Activated CD8-positive, alpha-beta memory T cell treated with anti-CD3 and anti-CD28 coated beads, Interleukin-2, amount 50 U/mL, for 48 hours (primary cell): ENCODE measurements at places on chromosomes 1 and 21.

DNA sequence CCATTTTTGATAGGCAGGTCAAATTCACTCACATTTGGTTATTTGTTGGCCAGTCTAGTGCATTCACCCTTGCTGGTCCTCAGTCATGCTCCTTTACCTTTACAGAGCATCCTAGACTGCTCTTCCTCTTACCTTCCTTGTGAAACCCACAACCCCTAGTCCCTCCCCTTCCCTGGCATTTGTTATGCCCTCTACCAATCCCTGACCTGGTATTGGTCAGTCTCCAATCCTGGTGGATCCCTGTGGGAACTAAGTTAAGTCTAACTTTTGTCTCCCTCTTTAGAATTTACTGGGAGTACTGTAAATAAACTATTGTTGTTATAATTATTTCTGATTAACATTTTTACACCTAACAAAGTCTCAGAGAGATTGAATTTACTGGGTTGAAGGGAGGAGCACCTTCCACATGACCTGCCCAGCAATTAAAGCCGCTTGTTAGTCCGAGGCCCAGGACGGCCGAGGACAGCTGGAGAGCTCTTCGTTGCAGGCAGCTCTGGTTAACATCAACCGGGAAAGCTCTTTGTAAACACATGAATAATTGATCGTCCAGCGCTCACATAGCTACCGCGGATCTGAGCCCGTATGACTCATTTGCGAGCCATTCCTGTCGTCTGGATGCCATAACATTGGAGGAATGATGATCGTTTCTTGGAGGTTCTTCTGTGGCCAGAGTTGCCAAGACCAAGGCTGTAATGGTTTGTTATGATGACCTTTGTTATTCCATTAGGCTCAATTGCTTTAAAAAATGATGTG, 31.9 kb downstream of the MTARC1 start:
- DNase-seq: no peak

GRCh38 chr21:38346286-38346685, 89.5 kb downstream of the KCNJ15 start:
- no peak for DNase-seq

- DNase-seq: no peak
Observed at GRCh38 chr1:43987159-43987902, 4.1 kb upstream of the CCDC24 start.

DNA sequence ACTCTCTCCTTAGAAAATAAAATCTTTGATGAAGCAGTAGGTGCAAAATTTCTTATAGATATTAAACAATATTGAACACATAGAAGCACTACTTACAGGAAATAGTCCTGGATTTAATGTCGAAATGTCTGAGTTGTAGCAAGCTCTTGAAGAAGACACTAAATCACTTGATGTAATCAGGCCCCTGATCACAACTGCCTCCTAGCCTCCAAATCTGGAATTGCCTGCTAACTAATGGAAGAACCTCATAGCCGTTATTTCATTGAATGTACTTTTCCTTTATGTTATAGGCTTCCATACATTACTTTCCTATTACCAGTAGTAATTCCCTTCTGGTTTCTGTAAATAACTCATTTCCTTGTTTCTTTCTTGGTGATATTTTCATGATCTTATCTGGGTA, 675.7 kb upstream of the CHRM3 start:
- DNase-seq: no peak

- DNase-seq: no peak
Observed at GRCh38 chr1:96772972-96773371, 51.4 kb downstream of the PTBP2 start.

GRCh38 chr1:41954533-41954944, 35.8 kb upstream of the HIVEP3 start:
- DNase-seq: no peak

- DNase-seq: no peak
Observed at GRCh38 chr1:190328361-190328760, 149.3 kb downstream of the BRINP3 start.

- DNase-seq: no peak
Observed at GRCh38 chr1:14946684-14947238, 206.8 kb upstream of the TMEM51 start.

DNA sequence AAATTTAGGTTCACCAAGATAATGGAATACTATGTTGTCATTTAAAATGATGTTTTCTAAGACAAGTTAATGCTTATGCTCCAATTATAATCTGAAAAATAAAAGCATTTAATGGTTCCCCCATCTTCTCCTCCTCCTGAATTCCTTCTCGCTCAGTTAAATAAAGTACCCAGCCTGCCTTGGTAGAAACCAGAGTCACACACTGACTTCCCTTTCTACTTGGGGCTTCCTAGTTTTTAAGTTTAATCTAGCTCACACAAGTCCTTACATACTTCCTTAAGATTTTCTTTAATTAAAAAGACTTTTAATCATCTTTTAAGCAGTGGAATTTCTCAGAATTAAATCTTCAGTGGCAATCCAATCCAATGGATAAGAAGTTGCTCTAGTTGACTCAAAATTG, 32.9 kb downstream of the CD58 start:
- no peak for DNase-seq

DNA sequence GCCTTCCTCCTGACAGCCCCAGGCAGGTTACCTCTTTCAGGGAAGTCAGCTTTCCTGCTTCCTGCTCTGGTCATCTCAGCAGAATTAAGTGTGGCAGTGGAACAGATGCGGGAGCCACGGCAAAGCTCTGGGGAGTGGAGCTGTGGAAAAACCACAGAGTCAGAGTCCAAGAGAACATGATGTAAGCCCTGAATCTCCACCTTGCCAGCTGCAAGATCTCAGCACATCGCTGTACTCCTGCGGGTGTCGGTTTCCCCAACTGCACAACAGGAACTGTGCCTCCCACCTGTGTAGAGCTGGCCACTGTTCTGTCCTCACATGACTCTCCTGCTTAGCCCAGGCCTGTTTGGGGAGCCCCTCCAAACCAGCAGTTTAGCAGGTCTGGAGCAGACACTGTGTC, 123.7 kb downstream of the MATN1 start:
- no peak for DNase-seq

DNA sequence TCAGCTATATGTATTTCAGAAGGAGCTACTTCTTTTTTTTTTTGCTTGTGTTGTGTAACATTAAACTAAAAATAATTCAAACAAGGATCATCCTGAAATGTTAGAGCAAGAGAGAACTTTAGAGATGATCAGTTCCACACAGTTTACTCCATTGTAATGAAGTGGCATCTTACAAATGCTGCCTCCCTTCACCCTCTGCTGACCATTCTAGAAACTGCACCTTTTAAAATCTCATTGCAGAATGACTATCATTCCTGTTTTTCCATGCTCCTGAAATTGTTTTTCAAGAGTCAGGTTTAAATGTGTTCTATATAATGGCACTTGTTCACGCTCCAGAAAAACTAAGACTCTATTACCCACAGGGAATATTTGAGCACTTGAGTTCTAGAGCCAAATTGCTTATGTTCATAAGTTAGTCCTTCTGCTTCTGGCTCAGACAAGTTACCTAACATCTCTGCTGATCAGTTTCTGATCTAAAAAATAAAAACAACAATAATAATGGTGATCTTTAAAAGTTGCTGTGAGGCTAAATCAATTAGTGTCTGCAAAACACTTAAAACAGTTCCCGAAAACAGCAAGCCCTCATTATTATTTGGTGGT, 21.5 kb upstream of the SLC44A5 start:
- no peak for DNase-seq

- DNase-seq: no peak
Observed at GRCh38 chr1:185074307-185074706, 28.9 kb downstream of the RNF2 start.

- DNase-seq: no peak
Observed at GRCh38 chr1:156700736-156701531, 4.4 kb downstream of the CRABP2 start.

DNA sequence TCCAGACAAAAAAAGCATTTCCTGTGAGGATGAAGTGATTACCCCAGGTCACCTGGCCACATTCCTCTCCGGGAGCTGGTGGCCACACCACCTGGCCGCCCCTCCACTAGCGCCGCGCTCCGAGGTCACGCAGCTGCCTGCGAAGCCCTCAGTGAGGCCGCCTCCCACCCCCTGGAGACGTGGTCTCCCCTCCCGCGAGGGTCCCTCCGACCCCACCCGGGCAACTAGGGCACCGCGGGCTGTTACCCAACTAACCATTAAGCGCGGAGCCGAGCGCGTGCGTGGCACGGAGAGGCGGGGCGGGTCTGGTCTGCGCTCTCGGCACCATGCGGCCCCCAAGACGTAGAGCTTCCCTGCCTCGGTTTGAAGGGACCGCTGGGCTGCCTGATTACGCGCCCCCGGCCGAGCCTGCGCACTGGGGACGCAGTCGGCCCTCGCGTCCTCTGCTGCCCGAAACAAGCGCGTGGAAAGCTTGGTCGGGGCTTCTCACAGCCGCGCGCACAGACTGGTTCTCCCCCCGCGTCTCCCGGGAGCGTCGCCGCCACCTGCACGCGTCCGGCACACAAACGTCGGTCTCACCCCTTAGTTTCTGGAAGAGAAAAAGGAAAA, 106.5 kb downstream of the SLC16A1 start:
- no peak for DNase-seq

GRCh38 chr1:35641233-35641866, at the start of gene PSMB2:
PSMB2 (minus strand) TSS chr1:35641526; CDS start chr1:35641432, 94 bp downstream.
- DNase-seq: peak; percentile 100

- no peak for DNase-seq
Observed at GRCh38 chr1:204357551-204358490, 1.9 kb downstream of the PLEKHA6 start.

- no peak for DNase-seq
Observed at GRCh38 chr1:10253755-10254154, 43.4 kb downstream of the KIF1B start.

- peak; percentile 48 for DNase-seq
Observed at GRCh38 chr1:227888404-227889046, 59.2 kb downstream of the WNT9A start.

DNA sequence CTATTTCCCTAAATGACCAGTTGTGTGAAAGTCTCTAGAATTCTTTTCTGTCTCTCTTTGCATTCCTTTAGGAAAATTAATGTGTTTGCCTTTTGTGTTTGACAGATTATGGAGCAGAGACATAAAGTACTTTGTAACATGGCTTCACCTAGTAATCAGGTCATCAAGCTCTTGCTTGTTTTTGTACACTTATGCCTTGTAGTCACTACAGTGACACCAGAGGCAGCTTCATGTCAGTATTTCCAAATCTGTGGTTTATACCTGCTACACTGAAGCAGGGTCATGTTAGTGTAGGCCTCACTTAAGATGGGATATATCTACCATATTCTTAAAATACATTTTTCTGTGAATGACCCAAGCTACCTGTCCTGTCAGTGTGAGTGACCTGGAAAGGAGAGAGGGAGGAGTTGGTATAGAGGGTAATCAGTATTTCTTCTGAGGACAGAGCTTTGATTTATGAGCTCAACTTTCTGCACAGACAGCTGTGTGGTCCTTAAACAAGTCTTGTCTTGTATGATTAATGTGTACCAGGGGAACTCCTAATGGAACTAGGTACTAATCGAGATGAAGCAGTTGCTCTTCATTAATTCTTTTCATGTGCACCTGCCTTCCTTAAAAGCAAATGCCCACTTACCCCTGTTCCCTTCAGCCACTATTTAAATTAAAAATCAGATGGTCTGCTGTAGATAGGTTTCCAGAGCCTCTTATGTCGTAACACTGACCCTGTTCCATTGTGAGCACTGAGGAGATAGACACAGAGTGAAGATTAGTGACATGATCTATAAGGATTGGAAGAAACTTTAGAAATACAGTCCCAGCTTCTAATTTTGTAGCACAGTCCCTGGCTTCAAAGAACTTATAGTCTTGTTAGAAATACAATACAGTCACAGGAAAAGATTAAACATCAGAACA, 45.7 kb downstream of the MACO1 start:
- DNase-seq: no peak

GRCh38 chr1:160539990-160540858, 17.2 kb upstream of the SLAMF6 start:
- no peak for DNase-seq

DNA sequence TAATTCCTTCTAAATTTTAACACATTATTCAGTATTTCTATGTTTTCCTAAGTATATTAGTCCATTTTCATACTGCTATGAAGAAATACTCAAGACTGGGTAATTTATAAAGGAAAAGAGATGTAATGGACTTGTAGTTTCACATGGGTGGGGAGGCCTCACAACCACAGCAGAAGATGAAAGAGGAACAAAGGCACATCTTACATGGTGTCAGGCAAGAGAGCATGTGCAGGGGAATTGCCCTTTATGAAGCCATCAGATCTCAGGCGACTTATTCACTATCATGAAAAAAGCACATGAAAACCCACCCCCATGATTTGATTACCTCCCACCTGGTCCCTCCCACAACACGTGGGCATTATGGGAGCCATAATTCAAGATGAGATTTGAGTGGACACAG, 15.6 kb downstream of the GBP5 start:
- DNase-seq: no peak

- DNase-seq: no peak
Observed at GRCh38 chr1:245304698-245305097, 149.9 kb downstream of the KIF26B start.

DNA sequence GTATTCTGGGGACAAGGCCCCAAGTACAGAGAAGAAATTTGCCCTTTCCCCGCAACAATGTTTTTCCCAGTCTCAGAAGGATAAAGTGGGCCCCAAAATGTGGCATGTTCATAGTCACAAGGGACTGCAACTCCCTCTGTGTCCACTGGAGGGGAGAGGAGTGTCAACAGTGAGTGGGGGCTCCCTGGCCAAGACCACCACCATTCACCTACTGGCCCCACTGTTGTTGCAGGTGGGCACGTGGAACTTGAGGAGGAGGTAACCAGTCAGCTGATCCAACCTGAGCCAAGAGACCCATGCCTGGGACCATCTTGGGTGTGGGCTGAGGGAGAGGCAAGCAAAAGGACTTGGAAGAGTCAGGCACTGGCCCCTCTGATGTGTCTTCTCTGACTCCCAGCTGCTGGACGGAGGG, 777 bp downstream of the NUDT17 start:
- no peak for DNase-seq

- DNase-seq: peak; percentile 90
Observed at GRCh38 chr1:3772027-3772714, 378 bp upstream of the SMIM1 start.

GRCh38 chr1:160836981-160837557, 25.6 kb downstream of the CD244 start:
- DNase-seq: no peak

- DNase-seq: no peak
Observed at GRCh38 chr21:23008601-23009202, 2010.5 kb downstream of the NCAM2 start.

DNA sequence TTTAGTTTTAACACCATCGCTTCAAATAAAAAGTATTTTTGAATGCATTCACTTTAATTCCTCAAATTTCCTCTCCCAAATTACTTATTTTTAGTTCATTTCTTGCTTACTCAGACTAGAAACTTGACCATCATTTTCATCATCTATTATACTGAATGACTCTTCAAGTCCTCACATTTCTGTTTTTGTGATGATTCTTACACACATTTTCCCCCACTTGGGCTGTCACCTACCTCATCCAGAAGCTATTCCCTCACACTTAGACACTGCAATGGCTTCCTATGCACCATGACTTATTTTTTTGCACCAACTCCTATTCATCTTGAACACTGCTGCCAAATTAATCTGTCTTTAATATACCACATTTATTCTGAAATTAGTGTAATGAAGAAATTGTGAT, 239.6 kb upstream of the DUSP10 start:
- no peak for DNase-seq

- DNase-seq: no peak
Observed at GRCh38 chr1:162687870-162688269, 55.6 kb downstream of the DDR2 start.

GRCh38 chr21:35102488-35103371, 53.6 kb upstream of the RUNX1 start:
- no peak for DNase-seq

GRCh38 chr1:6123083-6123482, 57.0 kb downstream of the CHD5 start:
- DNase-seq: no peak

- peak; percentile 18 for DNase-seq
Observed at GRCh38 chr1:54833121-54833520, 32.0 kb upstream of the TTC22 start.
